ENCODE measurements at places on chromosomes 2 and 18.
A peak's percentile ranks its signal among the peaks of the same experiment; 100 is the strongest.

DNA sequence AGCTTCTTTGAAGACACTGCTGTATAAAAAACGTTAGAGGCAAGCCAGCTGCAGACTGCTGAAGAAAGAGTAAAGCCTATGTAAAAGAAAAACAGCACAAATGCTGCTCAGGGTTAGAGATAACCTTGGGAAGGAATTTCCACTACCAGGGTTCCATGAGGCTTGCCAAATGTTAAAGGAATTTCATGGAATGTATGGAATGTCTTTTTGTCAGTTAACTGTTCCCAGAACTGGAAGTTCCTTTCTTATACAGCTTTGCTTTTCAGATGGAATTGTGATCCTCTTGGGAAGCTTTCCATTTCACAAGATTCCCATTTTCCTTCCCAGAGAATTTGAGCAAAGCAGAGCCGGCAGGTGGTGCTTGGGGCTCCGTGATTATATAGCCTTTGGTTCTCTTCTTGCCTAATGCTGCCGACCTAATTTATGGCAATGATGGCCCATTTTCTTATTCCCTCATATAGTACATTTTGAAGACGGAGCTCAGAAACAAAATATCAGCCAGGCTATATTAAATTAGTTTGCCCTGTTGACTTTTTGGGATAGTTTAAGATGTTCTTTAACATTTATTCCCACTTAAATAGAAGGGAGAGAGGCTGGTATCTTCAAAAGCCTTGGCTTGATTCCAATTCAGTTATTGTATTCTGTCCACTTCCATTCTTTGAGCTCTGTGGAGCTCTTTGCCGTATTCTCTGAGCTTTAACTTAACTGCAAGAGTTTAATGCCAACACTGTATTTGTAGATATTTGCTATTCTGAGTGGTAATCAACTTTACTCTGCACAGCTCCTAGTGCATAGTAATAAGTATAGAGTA, 162.3 kb downstream of the PHLPP1 start:
- DNase-seq = no peak

DNA sequence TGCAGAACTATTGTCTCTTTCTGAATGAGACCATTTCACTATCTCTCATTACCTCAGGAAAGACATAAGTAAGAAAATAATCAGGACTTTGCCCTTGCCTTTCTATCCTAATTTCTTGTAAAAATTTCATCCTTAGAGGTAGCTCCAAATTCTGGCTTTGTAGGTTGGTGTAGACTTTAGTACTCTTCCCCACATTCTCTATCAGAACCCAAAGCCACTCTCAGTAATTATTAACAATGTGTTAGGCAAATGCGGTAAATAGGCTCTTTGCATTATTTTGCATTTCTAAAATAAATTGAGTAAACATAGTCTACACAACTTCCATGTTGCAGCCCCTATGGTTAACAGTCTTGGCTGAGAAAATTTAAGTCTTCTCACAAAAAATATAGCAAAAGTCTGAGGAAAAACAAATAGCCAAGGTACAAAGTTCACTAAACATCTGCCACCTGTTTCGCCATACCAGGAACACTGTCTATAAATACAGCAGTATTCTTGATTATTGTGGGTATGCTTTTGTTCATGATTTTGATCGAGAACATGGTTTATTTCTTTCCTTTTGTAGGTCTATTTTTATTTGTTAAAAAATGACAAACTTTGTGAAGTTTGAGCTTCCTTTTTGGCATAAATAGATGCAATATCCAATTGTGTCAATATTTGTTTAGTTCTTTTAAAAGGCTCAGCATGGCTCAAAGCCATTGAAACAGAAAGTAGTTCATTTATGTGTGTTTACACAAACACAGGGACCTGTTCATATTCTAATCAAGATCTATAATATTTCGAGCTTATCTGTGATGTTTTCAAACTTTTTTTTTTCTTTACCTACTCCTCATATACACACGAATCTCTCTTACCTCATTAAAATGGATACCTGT, 1061.5 kb downstream of the CNTNAP5 start:
- no peak for DNase-seq

DNA sequence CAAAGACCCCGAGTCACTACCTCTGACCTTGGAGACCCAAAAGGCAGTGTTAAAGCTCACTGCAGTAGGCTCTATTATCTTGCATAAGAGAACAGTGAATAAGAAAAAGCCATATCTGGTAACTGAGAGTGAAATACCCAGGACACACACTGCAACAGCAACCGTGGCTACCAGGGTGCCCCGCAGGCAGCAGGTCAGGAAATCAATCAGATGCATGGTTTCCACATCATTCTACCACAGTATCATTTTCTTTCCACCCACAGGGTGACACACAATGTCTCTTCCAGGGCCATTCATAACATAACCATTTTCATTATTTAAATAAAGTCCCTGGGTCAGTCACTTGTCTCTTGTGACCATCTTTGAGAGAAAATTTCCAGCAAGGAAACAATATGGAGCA, 131.3 kb downstream of the CCBE1 start:
- no peak for DNase-seq

- DNase-seq = no peak
Observed at GRCh38 chr18:63267975-63268721, 51.4 kb downstream of the BCL2 start.

DNA sequence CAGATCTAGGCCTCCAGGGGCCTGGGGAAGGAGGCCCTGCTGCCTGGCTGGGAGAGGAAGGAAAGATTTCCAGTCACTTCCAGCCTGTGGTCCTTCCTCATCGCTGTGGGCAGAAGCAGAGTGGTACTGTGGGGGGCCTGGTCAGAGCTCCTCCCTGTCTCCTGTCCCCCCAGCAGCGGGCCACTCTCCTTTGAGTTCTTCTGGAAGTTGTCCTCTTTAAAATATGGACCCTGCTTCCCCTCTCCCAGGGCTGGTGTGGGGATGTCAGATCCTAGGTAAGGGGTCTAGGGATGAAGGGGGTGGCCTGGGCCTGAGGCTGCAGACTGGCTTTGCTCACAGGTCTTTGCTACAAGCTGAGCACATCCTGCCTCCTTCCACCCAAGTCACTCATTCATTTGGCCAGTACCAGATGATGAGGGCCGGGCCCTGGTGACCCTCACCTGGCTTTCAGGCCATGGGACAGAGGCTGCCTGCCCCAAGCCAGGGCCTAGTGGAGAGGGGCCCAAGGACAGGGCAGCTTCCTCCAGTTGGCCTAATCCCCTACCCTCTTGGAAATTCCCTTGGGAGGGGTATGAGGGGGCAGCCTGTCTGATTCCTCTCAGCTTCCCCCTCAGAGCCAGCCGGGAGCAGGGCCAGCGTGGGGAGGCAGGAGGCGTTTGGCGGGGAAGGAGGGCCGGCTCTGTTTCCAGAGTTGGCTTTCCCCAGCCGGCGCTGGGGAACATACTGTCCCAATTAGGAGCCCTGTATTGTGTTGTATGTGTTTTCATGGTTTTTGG, 231.9 kb downstream of the DYSF start:
- DNase-seq = no peak

DNA sequence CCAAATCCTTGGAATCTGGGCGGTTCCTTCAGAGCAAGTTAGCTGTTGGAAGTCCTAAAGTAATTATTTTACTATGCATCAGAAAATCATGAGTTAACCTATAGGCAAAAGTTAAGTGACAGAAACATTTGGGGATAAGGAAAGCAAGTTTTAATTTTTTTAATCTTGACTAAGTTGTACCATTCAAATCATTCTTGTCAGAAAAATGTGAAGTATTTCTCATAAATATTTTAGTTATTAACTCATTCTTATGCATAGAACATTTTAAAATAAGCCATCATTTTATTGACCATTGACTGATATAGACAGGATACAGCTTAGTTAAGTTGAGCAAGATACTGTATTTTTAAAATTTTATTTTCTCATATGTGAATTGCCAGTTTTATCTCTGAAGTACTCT, 98.2 kb upstream of the FOSL2 start:
- no peak for DNase-seq

DNA sequence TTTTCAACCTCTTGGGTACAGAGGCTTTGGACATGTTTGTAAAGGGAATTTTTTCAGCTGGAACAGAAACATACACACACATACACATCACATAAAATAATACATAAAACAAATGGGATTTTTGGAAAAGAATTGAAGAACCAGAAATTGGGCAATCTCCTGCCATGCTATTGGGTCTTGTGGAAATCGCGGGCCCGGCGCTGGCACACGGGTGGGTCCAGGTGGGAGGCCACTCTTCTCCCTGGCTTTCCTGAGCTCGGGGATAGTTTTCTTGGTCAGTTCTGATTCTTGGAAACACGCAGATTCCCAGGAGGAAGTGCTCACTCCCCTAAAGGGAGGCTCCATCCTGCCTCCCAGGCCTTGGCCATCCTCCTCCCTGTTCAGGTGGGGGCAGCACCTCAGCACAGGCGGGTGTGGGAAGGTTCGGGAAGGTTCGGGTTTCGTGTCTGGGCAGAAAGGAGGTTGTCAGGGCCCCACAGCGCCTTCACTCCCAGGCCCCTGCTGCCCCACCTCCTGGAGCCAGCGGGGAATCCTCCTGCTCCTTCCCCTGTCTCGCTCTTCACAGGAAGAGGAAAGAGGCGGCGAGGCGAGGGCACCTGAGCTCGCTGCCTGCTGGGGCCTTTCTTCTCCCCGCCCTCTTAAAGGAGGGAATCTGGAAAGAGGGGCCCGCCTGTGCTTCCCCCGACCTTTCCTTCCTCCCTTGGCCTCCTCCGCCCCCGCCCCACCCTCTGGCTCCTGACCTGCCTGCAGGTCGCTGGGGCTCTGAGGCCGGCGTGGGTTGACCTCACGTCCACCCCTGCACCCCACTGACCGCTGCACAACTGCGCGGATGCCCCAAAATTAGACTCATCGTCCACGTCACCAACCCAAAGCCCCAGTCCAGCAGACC, 97.8 kb upstream of the PXDN start:
- DNase-seq = no peak

DNA sequence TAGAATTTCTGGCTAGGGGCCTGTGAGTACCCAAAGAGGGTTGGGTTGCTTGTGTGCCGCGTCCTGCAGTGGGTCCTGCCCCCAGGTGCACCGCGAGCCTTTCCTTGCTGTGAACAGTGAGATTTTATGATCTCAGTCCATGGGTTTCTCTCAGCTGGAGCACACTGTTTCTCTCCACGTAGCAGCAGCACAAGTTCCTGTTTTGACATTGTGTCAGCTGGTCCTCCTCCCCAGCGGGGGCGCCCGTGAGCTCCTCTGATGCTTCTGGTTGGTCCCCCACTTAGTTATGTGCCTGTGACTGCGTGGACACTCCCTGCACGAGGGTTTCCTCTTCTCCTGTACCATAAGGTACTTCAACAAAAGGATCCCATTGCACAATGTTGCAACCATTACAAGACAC, 29.8 kb downstream of the TSHZ1 start:
- no peak for DNase-seq

GRCh38 chr2:173611121-173611520, 256.4 kb downstream of the CDCA7 start:
- no peak for DNase-seq

DNA sequence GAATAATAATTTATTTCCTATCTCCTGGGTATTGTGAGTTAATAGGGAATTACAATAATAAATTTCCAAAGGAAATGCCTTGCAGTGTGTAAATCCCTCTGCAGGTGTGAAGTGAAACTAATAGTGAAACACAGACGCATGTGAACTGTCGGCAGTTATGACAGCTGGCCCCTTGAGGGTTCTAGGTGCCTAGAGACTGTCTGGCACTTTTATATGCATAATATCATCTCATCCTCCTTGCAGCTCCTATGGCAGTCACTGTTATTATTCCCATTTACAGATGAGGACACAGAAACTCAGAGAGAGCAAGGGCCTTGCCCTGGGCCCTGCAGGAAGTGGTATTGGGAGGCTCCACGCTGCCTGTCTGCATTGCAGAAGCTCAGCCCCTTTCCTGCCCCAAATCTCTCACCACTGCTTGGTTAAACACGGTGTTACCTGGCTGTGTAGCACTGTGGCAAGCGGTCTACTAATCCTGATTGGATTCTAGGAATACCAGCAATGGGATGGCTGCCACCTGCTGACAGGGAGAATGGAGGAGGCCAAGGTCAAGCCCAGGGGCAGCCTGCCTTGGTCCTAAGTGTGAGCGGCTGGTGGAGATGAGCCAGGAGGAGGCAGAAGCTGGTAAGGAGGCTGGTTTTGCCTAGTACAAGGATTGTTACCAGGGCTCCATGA, 32.8 kb upstream of the ACKR3 start:
- DNase-seq = peak; percentile 60

DNA sequence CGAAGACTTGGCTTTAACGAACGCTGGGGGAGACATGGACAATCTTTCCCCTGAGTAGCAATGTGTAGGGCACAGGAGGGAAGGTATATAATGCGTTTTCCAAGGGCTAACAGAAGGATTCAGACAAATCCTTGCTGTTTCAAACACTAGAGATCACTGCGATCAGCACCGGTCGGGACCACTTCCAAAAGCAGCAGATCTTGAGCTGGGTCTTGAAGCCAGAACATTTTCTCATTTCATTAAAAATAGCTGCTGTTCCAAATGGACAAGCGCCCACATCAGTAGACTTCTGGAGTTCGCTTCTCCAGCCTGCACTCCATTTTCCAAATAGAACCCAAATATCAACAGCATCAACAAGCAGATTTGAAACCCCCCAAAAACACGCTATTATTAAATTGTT, 65.1 kb upstream of the MAPRE2 start:
- no peak for DNase-seq

DNA sequence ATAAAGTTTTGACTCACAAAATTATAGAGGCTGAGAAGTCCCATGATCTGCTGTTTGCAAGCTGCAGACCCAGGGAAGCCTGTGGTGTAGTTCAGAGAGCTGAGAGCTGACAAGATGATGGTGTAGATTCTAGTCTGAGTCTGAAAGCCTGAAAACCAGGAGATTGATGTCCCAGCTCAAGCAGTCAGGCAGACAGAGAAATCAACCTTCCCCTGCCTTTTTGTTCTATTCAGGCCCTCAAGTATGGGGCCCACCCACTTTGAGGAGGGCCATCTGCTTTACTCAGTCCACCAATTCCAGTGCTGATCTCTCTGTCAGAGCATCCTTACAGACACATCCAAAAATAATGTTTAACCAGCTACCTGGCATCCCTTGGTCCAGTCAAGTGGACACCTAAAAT, 479.6 kb downstream of the STK39 start:
- no peak for DNase-seq

- peak; percentile 61 for DNase-seq
Observed at GRCh38 chr2:136212426-136213378, 94.8 kb upstream of the CXCR4 start.

DNA sequence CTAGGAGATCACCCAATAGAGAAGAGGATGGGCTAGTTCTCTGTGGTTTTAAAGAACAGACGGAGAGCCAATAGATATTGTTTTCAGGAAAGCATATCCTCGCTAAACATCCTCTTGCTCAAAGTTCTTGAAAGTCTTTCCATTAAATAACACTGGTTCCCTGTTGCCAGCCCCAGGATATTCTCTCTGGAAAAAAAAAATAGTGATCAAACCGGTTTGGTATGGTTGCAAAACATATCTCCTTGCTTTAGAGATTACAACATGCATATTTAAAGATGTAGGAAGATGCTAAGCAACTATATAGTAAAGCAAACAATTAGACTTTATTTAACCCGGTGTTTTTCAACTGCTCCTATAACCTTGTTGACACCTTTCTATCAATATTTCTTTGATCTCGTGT, 211.4 kb downstream of the CMPK2 start:
- no peak for DNase-seq

All from activated CD4-positive, alpha-beta memory T cell treated with anti-CD3 and anti-CD28 coated beads for 36 hours (primary cell).